ENCODE measurements at places on chromosomes 7 and 10.

DNA sequence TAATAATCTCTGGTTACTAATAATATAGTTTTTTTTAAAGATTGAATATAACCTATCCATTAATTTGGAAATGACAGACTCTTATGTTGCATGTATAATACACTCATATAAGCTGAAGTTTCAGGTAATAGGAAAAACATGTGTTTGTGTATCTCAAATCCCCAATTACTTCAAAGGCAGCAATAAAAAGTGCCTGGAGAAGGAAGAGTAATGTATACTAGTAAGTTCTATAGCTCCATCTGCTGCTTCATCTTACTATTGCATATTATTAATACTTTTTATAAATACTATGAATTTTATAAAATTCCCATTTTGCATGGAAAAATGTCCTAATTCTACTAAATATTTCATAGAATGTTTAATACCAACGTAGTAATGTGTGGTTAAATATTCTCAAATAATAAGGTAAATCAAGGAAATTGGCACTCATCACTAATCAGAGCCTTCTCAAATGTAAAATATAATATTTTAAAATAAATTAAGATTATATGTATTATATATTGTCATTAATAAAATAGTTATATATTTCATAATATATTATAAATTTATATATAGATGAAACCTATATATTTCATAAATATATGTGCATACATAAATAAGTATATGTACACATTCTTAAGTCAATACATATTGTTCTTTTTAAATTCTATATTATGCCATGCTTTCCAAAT lies 311.9 kb downstream of the HGF start:
- DNase-seq = no peak

DNA sequence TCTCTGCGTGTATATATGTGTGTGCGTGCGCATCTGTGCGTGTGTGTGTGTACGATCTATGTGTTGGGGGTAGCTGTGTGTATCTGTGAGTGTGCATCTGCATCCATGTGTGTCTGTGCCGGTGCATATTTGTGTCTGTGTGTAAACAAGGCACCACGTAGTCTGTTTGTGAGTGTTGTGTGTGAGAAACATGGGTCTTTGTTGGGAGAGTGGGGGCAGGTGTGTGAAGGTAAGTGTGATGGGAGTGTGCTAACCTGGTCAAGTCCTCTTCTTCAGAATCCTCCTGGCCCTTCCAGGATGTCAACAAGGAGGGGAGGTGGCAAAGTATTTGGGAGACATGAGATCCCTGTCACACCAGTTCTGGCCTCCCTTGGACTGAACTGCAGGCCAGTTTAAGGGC lies 87.2 kb downstream of the HIF1AN start:
- no peak for DNase-seq

DNA sequence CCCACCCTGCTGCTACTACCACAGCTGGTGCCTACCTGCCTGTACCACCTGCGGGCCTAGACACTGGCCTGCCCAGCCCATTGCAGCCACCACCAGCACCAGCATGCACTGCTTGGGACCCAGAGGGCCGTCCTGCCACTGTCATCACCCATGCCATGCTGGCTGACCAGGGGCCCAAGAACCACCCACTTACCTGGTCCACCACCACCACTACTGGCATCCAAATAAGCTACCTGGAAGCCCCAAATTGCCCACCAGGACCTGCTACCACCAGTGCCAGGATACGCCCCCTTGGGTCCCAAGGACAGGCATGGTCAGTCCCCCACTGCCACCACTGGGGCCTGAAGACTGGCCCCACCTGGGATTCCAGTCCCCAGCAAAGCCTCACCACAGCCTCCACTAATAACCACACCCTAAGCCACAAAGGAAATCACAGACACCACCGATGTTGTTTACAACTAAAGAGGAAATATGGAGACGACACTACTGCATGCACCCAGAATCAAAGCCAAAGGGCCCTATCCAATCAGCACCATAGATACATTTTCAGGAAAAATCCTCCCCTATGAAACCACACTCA lies 70.5 kb upstream of the DIP2C start:
- no peak for DNase-seq

DNA sequence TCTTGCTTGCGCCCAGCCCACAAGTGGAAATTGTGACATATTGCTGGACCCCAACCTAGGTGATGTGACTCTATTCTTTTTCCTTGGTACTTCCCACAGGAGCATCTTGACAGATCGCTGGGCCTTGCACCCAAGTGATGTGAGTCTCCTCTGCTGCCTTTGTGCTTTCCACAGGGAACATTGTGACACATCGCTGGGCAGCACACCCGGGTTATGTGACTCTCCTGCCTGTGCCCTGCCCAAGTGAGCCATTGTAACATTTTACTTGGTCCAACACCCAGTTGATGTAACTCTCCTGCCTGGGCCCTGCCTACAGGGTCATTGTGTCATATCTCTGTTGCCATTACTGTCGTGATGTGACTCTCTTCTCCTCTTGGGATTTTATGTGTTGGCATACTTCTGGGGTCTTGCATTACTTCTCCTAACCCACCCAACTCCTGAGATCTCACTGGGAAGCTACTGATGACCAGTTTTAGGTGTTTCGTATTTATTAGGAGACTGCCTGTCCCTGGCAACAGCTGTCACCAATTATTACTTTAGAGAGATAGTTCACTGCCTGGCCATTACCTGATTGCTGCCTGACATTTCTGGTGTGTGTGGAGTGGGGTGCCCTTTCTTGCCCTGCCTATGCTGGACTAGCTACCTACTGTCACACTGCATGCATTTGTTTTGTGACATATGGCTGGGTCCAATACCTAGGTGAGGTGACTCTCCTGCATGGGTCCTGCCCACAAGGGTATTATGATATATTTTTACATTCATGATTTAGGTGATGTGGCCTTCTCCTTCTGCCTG lies 45.4 kb upstream of the ZNF680 start:
- no peak for DNase-seq

- no peak for DNase-seq
These were observed 18.5 kb downstream of the CFAP70 start for GRCh38 chr10:73340121-73340520.

- DNase-seq = no peak
These were observed 27.8 kb downstream of the GLUD1 start for GRCh38 chr10:87066865-87067264.

GRCh38 chr10:22043327-22043633 lies 39.8 kb upstream of the DNAJC1 start:
- DNase-seq = no peak

DNA sequence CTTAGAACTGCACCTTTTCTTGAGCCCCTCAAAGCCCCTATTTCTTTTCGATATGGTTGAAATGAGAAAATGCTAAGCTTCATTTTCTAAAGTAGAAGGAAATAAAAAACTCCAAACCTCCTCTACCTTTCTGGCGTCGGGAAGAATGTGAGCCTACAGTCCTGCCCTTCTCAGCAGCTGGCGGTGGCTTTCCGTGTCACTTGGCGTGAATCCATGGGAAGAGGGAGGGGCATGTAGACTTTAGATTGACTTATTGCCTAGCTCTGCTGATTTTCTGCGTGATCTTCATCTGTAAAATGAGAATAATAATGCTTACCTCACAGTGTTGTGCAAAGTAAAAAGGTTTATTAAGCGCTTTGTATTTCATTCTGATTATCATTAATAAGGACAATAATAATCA lies 35.0 kb downstream of the PRR15 start:
- DNase-seq = no peak

DNA sequence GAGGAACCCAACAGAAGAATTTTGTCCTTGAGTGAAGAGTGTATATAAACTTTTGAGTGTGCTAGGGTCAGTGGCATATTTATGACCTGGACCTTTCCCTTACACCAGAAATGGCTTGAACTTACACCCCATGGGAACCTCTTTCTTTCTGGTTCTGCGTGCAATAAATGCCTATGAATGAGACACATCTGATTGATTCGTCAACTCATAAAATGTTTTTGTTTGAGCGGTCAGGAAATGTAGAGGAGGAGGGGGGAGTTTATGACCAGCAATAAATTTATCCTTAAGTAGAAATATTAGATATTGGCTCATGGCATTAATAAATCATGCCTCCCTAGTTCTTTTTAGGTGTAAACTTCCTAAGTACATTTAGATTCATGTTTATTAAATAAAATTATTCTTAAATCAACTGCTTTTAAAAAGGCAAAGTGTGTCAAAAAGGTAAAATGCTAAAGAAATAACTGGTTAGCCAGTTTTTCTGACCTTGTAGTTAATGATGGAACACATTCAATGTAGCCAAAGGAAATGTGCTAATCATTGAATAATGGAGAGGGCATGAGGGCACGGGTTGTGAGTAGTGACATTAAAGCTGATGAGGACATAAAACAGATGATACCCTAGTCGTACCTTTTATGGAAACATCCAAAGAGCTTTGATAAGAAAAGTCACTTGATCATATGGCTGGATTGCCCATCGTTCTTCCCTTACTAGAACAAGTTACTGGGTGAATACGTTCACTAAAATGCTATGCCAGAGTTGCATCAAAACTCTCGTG lies 13.6 kb upstream of the NUP42 start:
- DNase-seq = no peak
